ENCODE measurements at places on chromosomes 7 and 10.

DNA sequence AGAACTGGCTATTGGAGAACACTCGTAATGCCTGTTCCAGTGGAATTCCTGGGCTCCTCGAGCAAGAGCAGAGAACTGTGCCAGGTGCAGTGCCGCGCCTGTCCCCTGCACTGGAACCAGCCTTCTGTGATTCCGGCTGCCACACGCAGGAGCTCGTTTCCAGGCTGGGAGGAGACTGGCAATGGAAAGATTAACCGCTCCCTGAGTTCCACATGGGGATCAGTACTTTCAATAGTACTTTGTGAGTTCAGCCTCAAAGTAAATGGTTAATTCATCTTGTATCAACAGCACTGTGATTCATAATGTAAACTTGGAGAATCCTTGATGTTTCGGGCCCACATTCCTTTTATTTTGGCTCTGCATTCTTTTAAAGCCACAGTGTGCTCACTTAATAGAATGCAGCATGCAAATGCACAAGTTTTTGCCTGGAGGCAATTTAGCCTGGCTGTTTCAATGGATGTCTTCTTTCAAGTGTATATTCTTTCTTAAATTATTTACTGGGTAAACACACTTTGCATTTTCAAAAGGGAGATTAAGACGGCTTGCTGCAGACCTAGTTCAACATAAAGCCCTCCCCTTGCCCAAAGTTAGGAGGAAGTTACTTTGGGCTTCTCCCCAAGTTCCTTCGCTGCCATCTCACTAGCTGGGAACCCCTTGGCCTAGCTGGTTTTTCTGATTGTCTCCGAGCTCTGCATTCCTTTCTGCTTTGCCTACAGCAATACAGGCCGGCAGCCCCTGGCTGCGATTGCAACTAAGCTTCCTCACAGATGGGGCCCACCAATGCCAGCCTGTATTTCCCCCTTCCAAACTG lies 138.1 kb upstream of the TCF7L2 start:
- DNase-seq: peak; percentile 85

GRCh38 chr7:50404392-50404791 lies 45.8 kb downstream of the FIGNL1 start:
- no peak for DNase-seq

DNA sequence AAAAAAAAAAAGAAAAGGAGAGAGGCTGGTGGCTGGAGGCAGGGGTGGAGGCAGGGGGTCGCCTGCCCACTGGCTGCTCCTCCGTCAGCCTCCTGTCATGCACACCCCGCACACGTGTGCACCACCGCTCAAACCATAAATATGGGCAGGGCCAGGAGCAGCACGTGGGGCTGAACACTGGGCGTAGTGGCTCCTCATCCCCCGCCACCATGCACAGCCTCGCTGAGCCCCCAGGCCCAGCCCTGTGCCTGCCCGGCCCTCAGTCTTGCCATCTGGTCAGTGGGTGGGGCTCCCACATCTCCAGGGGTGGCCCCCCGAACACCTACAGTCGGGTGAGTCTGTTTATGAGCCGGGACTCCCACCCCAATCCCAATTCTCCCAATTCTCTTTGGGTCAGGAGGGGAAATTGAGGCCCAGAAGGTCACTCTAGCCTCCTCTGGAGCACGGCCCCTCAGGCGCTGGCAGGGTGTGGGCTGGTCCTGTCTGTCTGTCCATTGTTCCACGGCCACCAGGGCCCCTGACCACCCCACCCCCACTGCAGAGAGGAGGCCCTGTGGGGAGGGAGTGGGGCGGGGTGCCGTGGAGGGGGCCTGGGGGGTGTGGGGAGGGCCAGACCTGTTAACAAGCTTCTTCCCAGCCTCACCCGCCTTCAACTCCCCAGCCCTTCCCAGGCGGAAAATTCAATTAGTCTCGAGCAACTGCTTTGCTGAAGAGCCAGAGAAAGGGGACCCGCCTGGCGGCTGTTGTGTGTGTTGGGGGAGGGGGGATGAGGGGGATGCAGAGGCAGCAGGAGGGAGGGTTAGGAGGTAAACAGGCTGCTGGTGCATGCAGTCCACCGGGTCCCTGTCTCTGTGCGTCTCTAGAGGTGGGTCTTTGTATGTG lies 19.5 kb upstream of the GRIFIN start:
- DNase-seq: peak; percentile 80

DNA sequence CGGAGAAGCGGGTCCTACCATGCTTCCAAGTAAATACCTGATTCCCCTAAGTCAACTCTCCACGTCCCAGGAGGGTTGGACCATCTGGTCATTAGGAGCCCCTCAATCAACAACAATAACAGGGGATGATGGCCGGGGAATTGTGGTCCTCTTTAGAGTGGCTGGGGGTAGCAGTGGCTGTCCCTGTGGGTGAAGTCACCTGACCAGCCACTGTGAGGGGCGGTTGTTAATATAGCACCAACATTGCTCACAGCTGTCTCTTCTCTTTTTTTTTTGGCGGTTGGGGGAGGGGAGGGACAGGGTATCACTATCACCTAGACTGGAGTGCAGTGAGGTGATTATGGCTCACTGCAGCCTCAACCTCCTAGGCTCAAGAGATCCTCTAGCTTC lies 67.9 kb downstream of the SPDYE5 start:
- DNase-seq: no peak
